ENCODE measurements at places on chromosomes 13 and 19.

GRCh38 chr13:21938168-21938567 is 267.3 kb downstream of the FGF9 start:
- DNase-seq = no peak

DNA sequence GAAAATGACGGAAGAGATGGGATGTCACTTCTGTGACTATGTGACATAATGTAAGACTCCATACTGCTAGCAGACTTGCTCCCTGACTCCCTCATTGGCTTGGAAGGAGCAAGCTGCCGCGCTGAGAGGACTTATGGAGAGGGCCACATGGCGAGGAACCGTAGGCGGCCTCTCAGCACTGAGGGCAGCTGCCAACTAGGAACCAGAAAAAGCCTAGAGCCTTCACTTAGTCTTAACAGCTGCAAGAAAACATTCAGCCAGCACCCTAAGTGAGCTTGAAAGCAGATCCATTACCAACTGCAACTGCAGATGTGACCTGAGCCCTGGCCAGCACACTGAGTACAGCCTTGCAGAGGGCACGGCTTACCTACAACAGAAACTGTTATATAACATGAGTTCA is 33.9 kb downstream of the USP12 start:
- DNase-seq = no peak

- DNase-seq = no peak
These were observed 127.5 kb downstream of the KLF12 start for GRCh38 chr13:74006666-74007065.

- peak; percentile 51 for DNase-seq
These were observed 89.4 kb upstream of the RAP2A start for GRCh38 chr13:97344265-97345175.

DNA sequence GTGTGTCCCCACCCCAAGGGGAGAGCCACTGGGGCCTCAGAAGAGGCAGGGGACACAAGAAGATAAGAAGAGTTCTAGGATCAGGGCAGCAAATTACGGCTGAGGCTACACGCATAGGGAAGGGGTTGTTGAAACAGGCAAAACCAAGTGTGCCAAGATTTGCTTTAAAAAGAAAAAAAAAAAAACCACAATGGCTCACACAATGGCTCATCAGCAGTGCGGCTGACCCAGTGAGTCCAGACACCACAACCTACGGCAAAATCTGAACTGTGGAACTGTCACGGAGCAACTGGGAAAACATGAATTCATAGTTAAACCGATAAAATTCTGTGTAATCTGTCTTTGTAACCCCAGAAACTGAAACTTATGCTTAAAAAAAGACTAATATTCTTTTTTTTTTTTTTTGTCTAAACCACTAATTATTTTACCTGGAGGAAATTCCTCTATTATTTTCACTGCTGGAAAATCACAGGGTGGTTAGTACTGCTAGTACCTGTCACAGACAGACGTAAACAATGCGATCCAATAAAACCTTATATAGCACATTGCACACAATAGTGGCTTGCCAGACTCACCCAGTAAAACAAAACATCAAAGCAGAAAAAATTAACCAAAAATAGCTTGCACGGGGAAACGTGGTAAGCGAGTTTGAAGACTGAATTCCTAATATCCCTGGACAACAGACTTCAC is 325.4 kb upstream of the TSHZ3 start:
- peak; percentile 80 for DNase-seq

- no peak for DNase-seq
These were observed 15.8 kb upstream of the ZNF43 start for GRCh38 chr19:21851596-21852345.

GRCh38 chr13:110358381-110358780 is 51.3 kb downstream of the COL4A2 start:
- DNase-seq = no peak

DNA sequence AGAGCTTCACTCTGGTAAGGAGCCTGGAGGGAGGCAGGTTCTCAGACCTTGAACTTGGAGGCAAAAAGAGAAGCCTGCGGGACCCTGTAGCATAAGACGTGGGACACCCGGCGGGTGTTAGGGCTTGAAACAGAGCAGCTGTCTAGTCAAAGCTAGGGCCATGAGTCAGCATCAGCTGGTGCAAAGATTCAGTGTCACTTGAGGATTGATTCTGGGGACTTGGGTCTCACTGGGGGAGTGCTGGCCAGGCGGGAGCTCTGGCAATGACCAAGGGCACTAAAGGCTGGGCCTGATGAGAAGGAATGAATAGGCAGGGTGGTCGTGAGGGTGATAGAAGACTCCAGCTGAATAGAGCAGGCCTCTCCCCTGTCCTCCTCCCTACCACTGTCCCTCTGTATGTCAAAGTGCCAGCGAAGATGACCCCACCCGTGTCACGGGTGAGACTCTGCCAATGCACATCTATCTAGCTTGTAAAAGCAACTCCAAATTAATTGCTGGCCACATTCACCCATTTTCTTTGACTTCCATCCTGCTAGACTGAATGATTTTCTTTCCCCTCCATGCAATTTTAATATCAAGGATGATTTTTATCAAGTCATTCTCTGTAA is 97.1 kb downstream of the MBNL2 start:
- no peak for DNase-seq

DNA sequence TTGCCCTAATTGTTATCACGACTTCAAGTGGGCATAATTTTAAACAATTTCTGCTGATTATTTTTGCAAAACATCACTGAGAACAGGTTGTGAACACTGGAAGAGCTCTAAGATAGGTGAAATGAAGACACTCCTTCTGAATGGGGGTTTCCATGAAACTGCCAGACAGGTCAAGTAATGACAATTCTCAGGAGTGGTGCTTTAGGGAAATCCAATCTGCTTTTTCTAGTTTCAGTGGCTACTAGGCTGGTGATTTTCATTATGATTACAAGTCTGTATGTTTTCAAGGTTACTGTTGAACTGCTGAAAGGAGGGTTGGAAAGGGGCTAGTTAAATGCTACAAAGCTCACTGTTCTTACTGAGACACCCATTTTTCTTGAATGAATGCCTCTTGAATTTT is 1724.2 kb downstream of the PCDH9 start:
- no peak for DNase-seq

GRCh38 chr13:20231839-20232555 is at the start of gene GJB6:
GJB6 (minus strand) TSS chr13:20232319; CDS start chr13:20223480, 8,839 bp downstream.
- no peak for DNase-seq

- DNase-seq = no peak
These were observed 17.8 kb downstream of the KCTD12 start for GRCh38 chr13:76868371-76868770.

DNA sequence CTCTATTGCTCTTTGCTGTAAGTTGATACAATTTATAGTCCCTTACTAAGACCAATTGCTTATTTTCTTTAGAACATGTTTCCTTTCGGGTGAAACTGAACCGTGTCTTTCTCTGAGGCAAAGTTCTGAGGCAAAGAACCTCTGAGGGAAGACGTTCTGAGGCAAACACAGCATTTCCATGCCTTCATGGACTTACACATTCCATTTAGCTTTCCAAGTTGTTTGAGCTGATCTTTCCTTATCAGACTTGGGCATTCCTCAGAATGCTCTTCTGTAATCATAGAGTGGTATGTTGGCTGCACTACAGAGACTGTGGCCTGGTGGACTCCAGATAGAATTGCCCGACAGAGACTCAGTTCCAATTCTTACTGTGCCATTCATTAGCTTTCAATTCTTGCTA is 579.1 kb downstream of the KCTD12 start:
- DNase-seq = no peak

- DNase-seq = peak; percentile 11
These were observed 501 bp downstream of the SIRT2 start for GRCh38 chr19:38898788-38899446.

- DNase-seq = peak; percentile 87
These were observed 580 bp downstream of the HSD17B14 start for GRCh38 chr19:48835734-48836088.

All from A172 (cell line).